ENCODE measurements at places on chromosomes 3 and 15. TPM values are rescaled to one million over a fixed set of nuclear protein-coding genes. Genes with fewer than 3 reads are reported as not detected.

DNA sequence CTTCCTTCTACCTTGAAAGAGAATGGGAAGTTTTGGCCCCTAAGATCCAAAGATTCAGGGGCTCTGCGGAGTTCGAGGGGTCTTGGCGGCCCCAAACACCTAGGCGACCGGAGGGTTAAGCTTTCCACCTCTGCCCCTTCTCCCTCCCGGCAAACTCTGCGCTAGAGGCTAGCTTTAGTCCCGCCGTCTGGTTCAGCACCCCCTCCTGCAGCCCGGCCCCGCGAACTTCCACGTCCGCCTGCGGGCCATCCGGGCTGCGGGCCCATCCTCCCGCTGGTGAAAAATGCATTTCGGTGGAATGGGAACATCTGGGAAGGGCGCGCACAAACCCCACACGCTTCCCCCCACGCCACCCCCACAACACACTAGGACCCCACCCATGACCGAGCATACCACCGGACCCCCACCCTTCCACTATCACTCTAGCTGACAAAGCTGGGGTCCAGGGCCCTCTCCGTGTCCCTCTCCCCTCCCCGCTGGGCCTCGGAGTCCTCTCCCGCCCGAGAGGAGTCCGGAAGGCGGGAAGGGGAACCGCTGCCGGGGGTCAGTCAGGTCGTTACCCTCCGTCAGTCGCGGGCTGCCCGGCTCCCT is 1.0 kb downstream of the SHOX2 start:
- DNase-seq = no peak
- no peak overlapping the region for H3K27ac ChIP-seq
- H3K36me3 ChIP-seq = no peaks in the 10 kb centered on the region
- no peaks in the 10 kb centered on the region for H3K4me1 ChIP-seq
- H3K4me3 ChIP-seq = peak overlapping the region; percentile 45

DNA sequence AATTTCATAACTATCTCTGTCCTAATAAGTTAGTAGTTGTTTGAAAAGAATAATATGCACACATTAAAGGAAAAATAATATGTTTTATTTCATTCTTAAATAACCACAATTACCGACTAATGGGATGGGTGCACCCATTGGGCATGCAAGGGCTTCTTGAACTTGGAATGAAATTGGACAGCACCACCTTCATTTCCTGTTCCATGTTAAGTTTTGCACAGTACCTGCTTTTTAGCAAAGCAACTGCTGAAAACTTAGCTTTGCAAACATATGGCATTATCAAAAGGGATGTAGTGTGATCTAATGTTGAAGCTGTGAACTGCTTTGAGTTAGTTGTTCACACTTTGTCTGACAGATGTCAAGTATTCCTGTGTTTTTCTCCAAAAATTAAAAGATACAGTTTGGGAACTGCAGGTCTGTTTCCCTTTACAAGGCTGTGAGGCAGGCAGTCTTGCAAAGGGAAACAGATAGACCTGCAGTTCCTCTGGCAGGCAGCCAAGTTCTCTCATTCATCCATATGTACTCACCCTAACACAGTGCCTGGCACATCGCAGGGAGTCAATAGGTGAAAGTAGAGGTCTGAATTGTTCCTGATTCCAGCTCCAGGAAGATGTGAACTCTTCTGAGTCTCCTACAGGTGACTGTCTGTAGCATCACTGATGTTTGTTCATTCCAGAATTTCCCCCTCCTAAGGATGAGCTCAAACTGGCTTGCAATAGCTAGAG is 64.3 kb upstream of the GOLGA8B start:
- H3K27ac ChIP-seq = no peak overlapping the region
- H3K4me1 ChIP-seq = peaks cover 3% of the 10 kb centered on the region
- no peaks in the 10 kb centered on the region for H3K36me3 ChIP-seq
- no peak for DNase-seq
- no peak overlapping the region for H3K4me3 ChIP-seq

DNA sequence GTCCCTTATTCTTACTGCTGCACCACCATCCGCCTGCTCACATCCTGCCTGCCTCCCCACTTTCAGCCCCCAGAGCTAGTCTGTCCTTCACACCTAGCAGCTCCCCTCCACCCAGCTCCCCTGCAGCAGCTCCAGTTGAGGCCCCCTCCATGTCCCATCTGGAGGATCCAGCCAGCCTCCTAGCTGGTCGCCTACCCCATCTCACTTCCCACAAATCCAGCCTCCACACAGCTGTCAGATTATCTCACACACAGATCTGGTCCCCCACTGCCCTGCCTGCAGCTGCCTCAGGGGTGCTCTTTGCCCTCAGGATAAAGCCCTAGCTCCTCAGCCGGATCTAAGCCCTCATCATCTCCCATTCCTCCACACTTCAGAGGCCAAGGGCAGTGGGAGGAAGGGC is 8.8 kb upstream of the SEMA7A start:
- no peak overlapping the region for H3K27ac ChIP-seq
- DNase-seq = peak; percentile 39
- H3K27me3 ChIP-seq = no peaks in the 10 kb centered on the region
- H3K36me3 ChIP-seq = peaks cover 8% of the 10 kb centered on the region

DNA sequence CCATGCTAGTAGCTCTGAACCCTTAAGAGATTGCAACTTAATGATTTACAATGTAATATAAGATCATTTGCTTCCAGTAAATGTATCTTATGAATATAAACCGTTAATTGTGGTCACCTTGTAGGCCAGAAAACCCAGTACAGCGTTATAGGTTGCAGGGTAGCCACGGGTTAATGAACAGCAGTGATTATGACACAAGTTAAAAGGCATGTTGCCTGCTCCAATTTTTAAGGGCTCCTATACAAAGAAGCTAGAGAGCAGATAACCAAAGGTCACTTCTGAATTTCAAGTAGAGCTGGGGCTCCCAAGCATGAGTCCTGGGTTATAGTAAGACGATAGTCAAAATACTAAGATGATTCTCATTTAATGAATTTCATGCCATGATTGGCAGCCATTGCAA is 13.5 kb downstream of the GUCA1C start:
- no peaks in the 10 kb centered on the region for H3K27me3 ChIP-seq
- H3K4me1 ChIP-seq = no peaks in the 10 kb centered on the region
- no peak overlapping the region for H3K27ac ChIP-seq
- H3K36me3 ChIP-seq = no peaks in the 10 kb centered on the region
- H3K4me3 ChIP-seq = no peak overlapping the region
- DNase-seq = no peak

DNA sequence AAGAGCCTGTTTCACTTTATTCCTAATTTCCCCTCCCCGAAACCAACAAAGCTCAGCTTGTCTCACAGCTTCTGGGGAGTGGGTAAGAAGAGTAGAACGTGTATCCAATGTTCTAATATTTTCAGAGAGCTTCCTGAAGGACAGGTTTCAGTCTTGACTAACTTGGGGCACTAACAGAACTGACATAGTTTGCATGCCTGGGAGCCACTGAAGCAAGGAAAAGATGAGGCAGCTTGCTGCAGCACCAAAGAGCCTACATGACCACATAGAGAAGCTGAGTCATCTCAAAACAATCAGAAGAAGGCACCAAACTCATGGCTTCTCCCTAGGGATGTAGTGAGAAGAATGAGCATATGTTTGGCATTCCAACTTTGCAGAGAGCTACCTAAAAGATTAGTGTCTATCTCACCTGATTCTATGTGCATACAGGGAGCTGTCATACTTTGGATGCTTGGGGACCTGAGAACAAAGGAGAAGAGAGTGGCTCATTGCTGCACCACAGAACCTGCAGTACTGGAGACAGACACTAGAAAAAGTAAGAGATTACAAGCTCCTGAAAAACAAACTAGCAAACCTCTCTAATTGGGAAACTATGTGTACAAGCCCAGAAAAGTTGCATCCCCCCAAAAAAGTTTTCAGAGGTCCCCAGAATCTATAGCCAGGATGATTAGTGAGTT is 86.9 kb downstream of the DCLK3 start:
- H3K4me3 ChIP-seq = no peak overlapping the region
- H3K27me3 ChIP-seq = no peaks in the 10 kb centered on the region
- no peak overlapping the region for H3K27ac ChIP-seq
- no peak for DNase-seq
- no peaks in the 10 kb centered on the region for H3K4me1 ChIP-seq

DNA sequence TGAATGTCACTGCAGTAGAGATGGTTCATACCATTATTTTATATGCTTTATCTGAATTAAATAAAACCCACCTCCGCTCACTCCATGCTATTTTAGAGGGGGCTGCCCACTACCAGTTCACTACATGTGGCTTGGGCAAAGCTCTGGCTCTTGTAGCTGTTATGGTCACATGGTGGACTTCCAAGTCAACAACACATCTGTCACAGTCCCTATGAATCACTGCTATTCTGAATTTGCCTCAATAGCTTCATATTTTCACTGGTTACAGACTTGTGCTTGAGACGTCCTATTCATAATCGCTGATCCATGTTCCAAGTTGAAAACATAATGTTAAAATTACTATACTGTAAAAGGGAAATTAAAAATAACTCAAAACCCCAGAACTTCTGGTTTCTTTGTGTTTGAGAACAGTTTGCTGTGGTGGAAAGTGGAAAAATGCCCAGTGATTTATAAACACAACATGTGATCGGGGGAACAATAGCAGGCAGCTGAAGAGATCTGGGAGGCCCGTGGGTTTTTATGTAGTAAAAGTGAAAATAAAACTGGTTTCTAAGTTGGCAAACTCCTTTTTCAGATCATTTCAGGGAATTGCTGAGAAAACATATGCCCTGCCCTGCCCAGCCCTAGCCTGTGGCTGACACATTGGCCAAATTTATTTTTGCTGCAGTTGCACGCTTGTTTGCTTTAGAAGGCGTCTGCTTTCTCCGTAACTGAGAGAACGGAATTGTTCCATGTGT is 128.8 kb upstream of the PRR23C start:
- H3K27ac ChIP-seq = no peak overlapping the region
- H3K27me3 ChIP-seq = no peaks in the 10 kb centered on the region
- H3K4me3 ChIP-seq = peak overlapping the region; percentile 30
- no peaks in the 10 kb centered on the region for H3K36me3 ChIP-seq

- no peak for DNase-seq
- no peak overlapping the region for H3K4me3 ChIP-seq
- H3K27me3 ChIP-seq = no peaks in the 10 kb centered on the region
- no peaks in the 10 kb centered on the region for H3K4me1 ChIP-seq
- H3K27ac ChIP-seq = no peak overlapping the region
Measured at GRCh38 chr15:92634671-92635201, 20.8 kb downstream of the FAM174B start.

DNA sequence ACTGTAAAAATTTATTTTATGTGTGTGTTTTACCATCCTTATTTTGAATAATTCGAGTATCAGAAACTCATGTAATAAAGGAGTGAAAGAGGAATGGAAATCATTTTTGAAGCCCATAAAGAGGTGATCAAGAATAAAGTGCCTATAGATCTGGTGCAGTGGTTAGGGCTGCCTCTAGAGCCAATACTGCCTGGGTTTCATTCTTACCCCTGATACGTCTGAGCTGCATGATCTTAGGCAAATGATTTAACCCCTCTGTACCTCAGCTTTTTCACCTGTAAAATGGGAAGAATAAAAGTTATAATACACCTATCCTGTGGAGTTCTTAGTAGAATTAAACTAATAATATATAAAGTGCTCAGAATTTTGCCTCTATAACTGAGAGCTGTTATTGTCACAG is 30.4 kb downstream of the EFHB start:
- H3K36me3 ChIP-seq = no peaks in the 10 kb centered on the region
- no peak overlapping the region for H3K27ac ChIP-seq
- H3K4me3 ChIP-seq = no peak overlapping the region
- no peaks in the 10 kb centered on the region for H3K27me3 ChIP-seq
- no peak for DNase-seq
- H3K4me1 ChIP-seq = no peaks in the 10 kb centered on the region

DNA sequence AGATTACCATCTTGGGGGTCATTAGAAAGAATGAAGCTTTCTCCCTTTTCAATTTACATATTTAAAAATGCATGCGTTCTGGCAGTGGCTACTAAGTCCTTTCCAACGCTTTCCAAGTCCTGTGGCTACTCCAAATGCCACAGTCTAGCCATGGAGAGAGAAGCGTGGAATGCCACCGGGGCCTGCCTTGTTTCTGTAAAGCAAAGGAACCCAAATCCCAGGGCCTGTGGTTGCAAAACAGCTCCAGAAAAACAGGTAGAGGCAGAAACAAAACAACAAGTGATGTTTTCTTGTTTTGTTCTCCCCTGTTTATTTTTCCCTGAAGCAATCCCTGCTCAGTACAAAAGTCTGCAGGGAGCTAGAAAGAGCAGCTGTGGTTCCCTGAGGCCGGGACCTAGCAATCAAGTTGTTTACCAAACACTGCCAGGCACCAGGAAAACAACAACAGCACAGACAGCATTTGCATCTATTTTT is 85.5 kb downstream of the FOXP1 start:
- H3K4me3 ChIP-seq = no peak overlapping the region
- no peaks in the 10 kb centered on the region for H3K27me3 ChIP-seq
- DNase-seq = no peak
- H3K36me3 ChIP-seq = no peaks in the 10 kb centered on the region
- peak overlapping the region; percentile 71 for H3K27ac ChIP-seq
- peaks cover 4% of the 10 kb centered on the region for H3K4me1 ChIP-seq

- no peaks in the 10 kb centered on the region for H3K27me3 ChIP-seq
- H3K4me3 ChIP-seq = no peak overlapping the region
- H3K4me1 ChIP-seq = peaks cover 9% of the 10 kb centered on the region
- peak overlapping the region; percentile 80 for H3K27ac ChIP-seq
- H3K36me3 ChIP-seq = no peaks in the 10 kb centered on the region
- peak; percentile 83 for DNase-seq
Measured at GRCh38 chr3:71226565-71227269, 356.8 kb downstream of the FOXP1 start.

DNA sequence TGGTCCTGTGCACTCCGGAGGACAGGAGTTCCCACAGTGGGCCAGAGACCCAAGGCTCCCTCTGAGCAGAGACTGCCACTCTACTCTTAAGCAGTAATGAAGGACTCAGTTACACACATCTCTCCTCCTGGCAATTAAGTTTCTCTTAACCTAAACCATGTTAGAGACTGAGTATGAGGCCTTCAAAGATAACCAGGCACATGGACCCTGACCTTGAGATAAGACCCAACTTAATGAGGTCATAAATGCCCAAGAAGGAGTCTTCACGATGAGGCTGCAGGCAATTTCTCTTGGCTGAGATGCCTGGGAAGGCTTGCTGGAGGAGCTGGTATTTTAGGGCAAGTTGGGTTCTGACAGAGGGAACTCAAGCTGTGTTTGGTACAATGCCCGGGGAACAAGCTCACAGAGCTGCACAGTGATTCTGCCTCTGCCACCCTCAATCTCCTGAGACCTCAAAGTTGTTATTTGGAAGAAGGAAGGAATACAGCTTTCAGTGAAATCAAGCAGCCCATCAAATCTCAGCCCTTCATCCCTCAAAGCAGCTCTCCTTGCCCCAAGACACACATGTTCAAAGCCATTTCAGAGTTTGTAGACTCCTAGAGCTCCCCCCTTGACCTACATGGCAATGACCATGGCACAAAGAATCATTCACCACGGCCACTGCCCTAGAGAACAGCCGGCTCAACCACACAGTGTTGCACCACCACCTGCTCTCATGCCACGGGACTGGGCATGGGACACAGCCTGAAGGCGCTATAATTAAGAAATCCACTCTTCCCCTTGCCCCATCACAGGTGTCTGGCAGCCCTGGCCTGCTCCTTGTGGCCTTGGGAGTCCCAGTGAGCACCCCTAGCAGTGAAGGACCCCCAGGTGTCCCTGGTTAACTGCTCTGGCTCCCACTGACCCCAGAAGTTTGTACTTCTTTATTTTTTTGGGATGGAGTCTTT is 7.1 kb downstream of the RMDN3 start:
- no peak overlapping the region for H3K27ac ChIP-seq
- H3K4me1 ChIP-seq = no peaks in the 10 kb centered on the region
- no peak for DNase-seq
- no peak overlapping the region for H3K4me3 ChIP-seq

- no peaks in the 10 kb centered on the region for H3K27me3 ChIP-seq
- no peaks in the 10 kb centered on the region for H3K4me1 ChIP-seq
- peak overlapping the region; percentile 36 for H3K4me3 ChIP-seq
- H3K36me3 ChIP-seq = no peaks in the 10 kb centered on the region
- no peak overlapping the region for H3K27ac ChIP-seq
Measured at GRCh38 chr15:98428253-98428989, 219.9 kb upstream of the IGF1R start.

DNAH12 gene
- not detected for polyA plus RNA-seq

FANCD2OS gene
- polyA plus RNA-seq = not detected

SCG3 gene
- polyA plus RNA-seq = not detected

RCCD1 gene
- polyA plus RNA-seq = 3.9 TPM

All from aorta (tissue), 5 donors.